ENCODE measurements at places on chromosomes 13 and 19.

GRCh38 chr19:4390567-4391305 is 9.6 kb downstream of the SH3GL1 start:
- DNase-seq: no peak

DNA sequence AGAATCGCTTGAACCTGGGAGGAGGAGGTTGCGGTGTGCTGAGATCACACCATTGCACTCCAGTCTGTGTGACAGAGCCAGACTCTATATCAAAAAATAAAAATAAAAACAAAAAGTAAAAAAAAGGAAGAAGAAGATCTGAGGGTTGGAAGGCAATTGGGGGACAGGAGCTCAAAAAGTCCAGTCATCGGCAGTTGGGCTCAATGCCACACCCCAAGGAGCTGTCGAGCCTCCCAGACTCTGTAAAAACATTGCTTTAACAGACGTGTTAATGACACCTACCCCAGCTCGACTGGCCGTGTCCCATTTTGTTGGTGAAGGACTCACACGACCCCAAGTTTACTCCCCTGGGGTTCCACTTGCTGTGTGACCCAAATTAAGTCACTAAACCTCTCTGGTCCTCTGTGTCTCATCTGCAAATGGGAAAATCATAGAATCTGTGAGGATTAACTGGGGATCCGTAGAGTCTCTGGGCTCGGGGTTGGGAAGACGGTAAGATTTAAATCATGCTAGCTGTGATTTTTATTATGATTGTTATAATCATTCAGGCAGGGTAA is 7.0 kb downstream of the GNA15 start:
- no peak for DNase-seq

GRCh38 chr13:111241006-111241755 is 79.3 kb upstream of the TEX29 start:
- DNase-seq: no peak

DNA sequence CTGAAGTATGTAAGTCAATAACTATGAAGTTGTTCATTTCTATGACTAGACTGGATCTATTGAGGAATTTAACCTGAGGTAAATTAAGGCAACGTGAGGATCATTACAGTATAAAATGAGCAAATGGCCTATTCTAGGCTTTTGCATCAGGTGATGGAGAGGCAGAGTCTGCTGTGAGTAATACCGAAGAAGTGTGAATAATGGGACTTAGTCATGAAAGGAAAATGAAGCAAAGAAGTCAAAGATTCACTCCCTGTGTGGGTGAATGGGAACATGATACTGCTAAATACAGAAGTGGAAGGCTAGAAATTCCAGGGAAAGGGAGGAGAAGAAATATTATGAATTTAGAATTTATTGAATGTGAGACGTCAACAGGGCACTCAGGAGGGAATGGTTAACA is 774.1 kb downstream of the LIG4 start:
- peak; percentile 35 for DNase-seq

DNA sequence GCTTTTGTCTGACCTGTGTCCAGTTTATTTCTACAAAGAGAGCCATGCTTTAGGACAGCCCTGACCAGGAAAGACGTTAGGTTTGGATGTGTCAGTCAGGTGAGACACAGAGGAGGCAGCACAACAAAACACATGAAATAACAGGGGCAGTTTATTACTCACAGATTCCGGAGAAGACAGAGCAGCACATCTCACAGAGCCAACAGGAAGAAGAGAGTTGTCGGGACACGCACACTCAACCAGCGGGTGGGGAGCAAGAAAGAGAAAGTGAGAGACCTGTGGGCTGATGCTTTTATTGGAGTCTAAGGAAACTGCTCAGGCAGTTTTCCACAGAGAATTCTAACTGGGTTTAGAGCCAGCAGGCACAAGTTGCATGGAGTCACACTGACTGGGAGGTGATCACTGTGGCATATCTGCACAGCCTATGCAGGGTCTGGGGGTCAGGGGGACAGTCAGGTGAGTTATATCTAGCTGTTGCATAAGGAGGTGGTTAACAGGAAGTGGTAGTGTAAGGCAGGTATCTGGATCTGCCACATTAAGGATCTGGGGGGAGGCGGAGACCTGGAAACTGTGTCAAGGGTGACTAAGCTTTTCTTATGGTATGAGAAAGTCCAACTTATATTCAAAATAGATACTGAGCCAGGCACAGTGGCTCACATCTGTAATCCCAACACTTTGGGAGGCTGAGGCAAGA is 24.1 kb upstream of the CEACAM20 start:
- peak; percentile 67 for DNase-seq

DNA sequence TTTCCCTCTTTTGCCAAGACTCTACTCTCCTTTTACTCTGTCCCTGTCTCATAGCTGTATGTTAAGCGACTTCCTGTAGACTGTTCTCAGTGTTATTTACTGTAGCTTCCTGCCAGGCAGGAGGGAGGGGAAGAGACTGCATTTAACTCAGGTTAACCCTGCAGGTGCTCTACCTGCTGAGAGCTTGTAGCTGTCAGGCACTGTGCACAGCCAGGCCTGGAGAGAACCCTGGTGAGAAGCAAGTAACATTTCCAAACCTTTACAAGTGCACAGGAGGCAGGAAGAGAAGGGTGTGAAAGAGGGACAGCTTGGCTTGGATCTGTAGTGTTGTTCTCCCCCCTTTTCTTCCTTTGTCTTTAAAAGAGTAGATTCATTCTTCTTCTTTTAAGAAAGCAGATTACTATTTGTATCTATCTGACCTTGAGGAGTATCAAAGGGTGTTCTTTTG is 167.1 kb downstream of the LMO7 start:
- DNase-seq: no peak

- no peak for DNase-seq
Measured at GRCh38 chr13:37070145-37070695, 10.7 kb upstream of the SUPT20H start.

GRCh38 chr19:46218160-46218559 is 11.4 kb upstream of the IGFL1 start:
- DNase-seq: peak; percentile 69

DNA sequence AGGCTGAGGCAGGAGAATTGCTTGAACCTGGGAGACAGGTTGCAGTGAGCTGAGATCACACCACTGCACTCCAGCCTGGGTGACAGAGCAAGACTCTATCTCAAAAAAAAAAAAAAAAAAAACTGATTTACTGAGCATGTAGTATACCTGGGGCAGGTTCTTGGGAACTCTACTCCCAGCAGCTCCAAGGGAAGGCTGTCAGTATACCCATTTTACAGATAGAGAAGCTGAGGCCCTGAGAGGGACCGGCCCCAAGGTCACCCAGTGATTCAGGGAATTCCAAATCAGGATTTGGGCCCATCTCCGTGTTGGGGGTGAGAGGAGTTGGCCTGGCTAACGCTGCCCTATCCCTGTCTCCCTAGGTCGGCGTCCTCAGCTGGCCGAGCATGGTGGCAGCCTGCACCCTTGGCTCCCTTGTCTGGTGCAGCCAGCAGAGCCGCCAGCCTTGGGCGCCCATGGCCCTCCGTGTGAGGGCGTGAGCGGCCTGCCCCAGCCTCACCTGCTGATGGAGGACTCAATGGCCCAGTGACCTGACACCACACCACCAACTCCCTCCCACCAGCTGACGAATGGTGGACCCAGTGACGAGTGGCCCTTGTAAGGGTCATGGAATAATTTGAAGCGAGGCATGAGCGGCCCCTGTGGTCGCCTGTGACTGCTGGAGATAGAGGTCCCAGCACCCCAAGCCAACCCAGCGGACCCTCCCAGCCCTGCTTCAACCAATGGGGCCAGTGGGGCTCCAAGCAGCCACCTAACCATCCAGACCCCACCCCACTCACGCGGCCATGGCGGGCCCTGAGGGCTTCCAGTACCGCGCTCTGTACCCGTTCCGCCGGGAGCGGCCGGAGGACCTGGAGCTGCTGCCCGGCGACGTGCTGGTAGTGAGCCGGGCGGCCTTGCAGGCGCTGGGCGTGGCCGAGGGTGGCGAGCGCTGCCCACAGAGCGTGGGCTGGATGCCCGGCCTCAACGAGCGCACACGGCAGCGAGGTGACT is 2.4 kb downstream of the PIK3R2 start:
- DNase-seq: no peak

DNA sequence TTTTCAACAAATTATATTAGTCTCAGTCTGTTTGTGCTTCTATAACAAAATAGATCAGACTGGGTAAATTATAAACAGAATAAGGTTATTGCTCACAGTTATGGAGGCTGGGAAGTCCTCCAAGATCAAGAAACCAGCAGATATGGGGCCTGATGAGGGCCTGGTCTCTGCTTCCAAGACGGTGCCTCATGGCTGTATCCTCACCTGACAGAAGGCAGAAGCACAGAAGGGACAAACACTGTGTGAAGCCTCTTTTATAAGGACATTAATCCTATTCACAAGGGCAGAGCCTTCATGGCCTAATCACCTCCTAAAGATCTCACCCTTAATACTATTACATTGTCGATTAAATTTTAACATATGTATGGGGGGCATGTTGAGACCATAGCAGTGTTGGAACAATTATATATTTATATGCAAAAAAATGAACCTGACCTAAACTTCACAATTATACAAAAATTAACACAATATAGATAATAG is 12.7 kb downstream of the F10 start:
- DNase-seq: no peak

DNA sequence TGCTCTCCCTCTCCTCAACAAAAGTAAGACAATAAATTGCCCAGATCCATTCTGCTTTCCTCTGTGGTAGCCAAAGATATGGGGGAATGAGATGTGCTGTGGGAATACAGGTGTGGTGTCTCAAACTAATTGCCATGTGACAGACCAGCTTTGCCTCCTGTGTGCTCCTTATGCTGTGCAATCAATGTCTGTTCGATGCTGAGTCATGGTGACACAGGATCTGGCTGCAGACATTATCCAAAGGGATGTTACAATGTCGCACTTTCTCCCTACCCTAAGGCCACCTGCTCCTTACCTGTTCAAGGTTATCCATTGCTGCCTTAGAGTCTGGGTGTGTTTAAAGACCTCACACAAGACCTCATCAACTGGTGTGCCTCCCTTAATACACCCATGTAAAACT is 32.5 kb downstream of the FGF14 start:
- peak; percentile 23 for DNase-seq

DNA sequence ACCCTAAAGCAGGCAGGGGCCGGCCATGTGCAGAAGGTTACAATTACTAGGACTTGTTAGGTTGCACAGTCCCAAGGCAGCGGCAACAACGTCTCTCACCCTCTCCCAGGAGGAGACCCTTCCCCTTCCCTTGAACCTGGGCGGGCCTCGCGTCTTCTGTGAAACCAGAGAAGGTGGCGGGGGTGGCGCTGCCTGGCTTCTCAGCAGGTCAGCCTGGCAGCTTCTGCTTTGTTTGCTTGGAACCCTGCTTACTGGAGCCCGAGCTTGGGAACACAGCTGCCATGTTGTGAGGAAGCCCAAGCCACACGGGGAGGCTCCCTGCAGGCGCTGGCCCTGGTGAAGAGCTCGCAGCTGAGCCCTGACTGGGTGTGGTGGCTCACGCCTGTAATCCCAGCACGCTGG is 15.5 kb downstream of the MKNK2 start:
- DNase-seq: no peak

GRCh38 chr19:16303755-16304154 is 20.9 kb upstream of the KLF2 start:
- DNase-seq: no peak

DNA sequence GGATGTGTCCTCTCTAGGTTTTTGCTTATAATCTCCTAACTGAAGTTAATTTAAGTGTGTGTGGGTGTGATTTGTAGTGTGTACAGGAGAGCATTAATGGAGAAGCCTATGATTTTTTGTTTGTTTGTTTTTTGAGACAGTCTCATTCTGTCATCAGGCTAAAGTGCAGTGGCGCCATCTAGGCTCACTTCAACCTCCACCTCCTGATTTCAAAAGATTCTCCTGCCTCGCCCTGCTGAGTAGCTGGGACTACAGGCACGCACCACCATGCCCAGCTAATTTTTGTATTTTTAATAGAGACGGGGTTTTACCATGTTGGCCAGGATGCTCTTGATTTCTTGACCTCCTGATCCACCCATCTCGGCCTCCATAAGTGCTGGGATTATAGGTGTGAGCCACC is 20.6 kb downstream of the ZNF701 start:
- DNase-seq: no peak

- no peak for DNase-seq
Measured at GRCh38 chr19:2037651-2038255, 13.3 kb downstream of the MKNK2 start.

DNA sequence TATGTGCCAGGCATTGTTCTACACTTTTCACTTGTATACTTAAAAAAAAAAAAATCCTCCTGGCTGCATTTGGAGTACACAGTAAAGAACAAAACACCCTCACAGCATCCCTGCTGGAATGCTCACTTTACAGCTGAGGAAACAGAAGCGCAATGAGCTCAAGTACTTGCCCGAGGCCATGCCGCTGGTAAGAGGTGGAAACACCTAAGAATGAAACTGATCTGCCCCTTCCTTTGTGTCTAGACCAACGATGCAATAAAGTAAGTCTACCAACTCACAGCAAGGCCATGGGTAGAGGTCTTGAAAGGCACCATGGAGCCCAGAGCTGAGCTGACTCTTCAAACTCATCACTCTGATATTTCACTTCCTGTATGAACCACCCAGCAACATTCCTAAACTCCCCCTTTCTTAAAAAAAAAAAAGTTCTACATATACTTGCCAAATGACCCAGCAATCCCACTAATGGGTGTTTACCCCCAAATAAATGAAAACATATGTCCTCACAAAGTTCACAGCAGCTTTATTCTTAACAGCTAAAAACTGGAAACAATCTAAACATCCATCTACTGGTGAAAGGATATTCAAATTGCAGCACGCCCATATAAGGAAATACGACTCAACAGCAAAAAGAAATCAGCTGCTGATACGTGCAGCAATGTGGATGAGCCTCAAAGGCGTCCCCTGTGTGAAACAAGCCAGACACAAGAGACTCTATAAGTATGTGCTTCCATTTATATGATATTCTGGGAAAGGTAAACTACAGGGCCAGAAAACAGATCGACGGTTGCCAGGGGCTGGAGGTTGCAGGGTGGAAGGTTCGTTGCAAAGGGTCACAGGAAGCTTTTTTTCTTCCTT is 236.6 kb upstream of the MAB21L1 start:
- DNase-seq: peak; percentile 10

GRCh38 chr13:22801402-22802003 is 379.3 kb upstream of the SGCG start:
- peak; percentile 40 for DNase-seq

DNA sequence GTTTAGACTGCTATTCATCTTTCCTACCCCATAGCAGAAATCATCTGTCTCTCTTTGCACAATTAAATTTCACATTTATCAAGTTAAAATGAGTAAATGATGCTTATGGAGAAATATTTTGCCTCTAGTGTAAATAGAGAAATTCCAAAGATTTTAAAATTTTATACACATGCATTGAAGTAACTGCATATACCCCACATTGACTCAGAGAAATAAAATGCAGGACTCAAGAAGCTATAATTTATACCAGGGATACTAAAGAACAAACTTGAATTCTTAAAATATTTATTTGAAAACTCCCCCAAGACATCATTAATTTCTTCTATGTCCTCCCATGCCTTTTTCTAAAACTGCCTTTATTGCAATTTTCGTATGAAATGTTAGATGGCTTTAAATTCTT is 165.8 kb downstream of the DIAPH3 start:
- DNase-seq: no peak

Measured in Caki2 (cell line).